ENCODE measurements at places on chromosomes 4 and X.

DNA sequence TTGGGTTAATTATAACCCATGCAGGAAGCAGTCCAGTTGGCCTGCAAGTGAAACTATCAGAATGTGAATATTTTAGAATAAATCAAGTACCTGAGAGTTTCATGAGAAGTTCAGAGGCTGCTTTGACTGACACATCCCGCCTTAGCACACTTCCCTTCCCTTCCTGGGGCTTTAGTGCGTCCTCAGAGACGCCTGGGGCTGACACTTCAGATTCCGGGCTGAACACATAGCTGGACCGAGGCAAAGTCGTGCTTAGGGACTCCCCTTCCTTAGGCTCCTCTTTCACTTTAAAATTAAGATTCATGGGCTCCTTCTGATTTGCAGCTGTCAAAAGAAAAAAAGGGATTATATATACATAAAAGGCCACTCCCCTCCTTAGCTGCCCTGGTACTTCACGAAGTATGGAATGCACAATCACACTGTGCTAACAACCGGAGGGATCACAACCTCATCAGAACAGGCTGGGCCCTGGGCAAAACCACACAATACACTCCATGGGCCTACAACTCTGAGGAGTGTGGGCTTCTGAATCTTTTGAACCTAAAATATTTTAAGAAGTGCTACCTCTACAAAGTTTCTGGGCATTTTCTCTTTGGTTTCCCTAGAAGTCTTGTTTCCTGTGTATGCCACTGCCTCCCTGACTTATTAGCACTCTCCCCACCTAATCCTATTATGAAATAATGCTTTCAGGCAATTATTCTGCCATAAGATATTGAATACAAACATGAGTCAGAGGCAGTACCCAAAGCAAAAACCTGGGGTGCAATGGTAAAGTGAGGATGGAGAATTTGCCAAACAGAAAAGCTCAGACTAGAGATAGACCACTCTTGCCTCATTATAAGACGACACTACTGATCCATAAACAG, 68.2 kb downstream of the ZNF827 start:
- no peak for DNase-seq

- DNase-seq: no peak
Observed at GRCh38 chr4:159042097-159042605, 60.7 kb upstream of the RAPGEF2 start.

- DNase-seq: no peak
Observed at GRCh38 chrX:43176686-43177085, 398.7 kb upstream of the PPP1R2C start.

DNA sequence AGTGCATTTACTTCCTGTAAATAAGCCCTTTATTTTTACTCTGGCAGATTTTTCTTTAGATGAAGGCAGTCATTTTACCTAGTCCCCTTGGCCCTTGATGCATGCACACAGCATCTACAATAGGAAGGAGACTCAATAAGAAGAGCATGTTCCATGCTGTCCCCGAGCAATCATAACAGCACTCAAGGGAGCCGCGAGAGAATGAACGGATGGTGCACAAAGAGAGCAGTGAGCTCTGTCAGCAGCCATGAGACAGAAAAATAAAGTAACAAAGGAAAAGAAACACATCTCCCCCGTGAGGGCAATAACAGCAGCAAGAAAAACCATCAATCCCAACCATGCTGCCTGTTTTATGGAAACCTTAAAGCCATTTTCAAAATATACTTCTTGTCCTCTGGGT, 11.9 kb downstream of the SMIM31 start:
- DNase-seq: no peak

- no peak for DNase-seq
Observed at GRCh38 chr4:175590205-175590604, 221.9 kb downstream of the GPM6A start.

DNA sequence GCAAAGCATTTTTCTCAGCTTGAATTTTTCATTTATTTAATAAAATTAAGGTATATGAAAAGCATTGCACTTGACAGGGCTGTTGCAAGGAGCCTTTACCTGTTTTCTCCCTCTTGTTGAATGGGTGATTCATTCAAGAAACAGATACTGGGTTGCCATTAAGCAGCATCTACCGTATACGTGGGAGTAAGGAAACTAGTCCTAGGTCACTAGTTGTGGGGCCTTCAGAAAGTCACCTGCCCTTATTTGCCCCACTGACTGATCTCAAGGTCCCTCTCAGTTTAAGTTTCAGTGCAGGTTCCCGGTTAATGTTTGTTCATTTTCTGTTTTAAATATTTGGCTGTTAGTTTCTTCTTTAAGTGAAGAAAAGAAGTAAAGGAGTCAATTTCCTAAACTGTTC, 34.0 kb downstream of the LHFPL1 start:
- no peak for DNase-seq

DNA sequence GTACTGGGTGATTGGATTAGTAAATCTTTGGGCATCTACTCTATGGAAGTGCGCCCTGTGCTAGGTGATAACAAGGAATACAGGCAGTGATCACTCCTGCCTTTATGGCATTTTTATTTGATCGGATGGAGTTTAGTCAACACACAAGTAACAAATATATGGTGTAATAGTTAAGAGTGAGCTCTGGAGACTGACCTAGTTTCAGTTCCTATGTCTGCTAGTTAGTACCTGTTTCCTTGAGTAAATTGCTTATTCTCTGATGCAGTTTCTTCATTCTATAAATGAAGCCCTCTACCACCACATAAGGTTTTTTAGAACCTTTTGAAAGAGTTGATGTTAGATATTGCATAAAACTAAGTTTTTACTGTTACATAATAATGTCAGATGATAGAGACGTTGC, 134.6 kb downstream of the KDM6A start:
- DNase-seq: no peak

GRCh38 chrX:152817078-152817764, 13.3 kb downstream of the CETN2 start:
- no peak for DNase-seq

- no peak for DNase-seq
Observed at GRCh38 chrX:68665502-68665901, 18.0 kb downstream of the STARD8 start.

DNA sequence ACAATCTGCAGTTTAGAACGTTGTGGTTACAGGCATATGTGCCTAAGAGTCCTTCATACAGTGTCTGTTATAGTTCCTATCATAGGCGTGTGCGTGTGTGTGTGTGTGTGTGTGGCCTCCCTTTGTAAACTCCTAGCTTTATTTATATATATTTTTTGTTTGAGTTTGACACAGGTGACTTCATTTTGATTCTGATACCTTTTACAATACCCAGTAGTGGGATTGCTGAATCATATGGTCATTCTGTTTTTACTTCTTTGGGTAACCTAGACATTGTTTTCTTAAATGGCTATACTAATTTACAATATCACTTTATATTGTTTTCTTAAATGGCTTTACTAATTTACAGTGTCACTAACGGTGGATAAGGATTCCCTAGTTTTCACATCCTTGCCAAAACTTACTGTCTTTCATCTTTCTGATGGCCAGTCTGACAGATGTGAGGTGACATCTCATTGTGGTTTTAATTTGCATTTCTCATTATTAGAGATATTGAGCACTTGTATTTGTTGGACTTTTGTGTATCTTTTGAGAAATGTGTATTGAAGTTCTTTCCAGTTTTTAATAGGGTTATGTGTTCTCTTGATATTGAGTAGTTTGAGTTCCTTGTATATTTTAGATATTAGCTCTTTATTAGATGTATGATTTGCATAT, 211.1 kb upstream of the NUDT6 start:
- no peak for DNase-seq

GRCh38 chrX:125029131-125029530, 290.5 kb upstream of the TEX13C start:
- no peak for DNase-seq

DNA sequence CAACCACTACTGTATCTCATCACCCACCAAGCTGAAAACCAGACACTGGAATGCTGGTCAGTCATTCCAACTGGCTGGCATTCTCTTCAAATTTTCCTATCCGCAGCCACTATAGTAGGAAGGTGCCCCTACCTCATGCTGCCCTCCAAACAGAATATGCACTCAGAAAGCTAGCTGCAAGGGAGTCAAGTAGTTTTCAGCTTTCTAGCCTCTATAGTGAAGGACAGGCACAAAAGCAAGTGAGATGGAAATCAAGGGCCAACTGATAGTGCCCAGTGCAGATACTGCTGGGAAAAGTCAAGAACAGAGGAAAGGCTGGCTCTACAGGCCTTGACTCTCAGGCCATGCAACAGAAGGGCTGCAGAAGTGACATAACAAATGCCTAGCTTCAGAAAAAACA, 47.2 kb downstream of the BCOR start:
- no peak for DNase-seq

DNA sequence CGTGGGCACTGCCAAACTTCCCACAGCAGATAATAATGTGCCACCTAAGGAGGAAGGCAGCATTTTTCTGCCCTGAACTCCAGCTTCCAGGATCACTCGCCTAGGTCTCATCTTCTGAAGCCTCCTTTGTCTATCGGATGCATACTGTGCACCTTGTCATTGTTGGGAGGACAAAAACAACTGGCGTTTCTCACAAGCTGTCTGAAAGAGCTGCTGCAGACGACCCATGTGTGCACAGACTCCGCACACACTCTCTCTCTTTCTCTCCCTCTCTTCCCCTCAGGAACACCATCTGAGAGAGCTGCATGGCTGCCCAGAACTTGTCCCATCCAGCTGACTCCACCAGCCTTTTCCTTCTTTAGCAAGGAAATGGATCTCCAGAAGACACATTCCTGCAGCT, 83.0 kb downstream of the MAML3 start:
- DNase-seq: no peak

- no peak for DNase-seq
Observed at GRCh38 chr4:17523662-17524061, 8.7 kb downstream of the CLRN2 start.

- no peak for DNase-seq
Observed at GRCh38 chr4:114383721-114384120, 214.9 kb upstream of the UGT8 start.

- peak; percentile 71 for DNase-seq
Observed at GRCh38 chrX:53089224-53089842, 4.6 kb upstream of the KANTR start.
